ENCODE measurements at places on chromosomes 6 and 20.

GRCh38 chr6:81605526-81605925, 147.0 kb downstream of the TENT5A start:
- DNase-seq, result no peak

GRCh38 chr6:32887616-32888015, 33.6 kb downstream of the PSMB9 start:
- no peak for DNase-seq

- no peak for DNase-seq
Measured at GRCh38 chr6:108163644-108164542, 1.9 kb upstream of the NR2E1 start.

- DNase-seq, result no peak
Measured at GRCh38 chr6:45592991-45593390, 215.3 kb upstream of the SUPT3H start.

DNA sequence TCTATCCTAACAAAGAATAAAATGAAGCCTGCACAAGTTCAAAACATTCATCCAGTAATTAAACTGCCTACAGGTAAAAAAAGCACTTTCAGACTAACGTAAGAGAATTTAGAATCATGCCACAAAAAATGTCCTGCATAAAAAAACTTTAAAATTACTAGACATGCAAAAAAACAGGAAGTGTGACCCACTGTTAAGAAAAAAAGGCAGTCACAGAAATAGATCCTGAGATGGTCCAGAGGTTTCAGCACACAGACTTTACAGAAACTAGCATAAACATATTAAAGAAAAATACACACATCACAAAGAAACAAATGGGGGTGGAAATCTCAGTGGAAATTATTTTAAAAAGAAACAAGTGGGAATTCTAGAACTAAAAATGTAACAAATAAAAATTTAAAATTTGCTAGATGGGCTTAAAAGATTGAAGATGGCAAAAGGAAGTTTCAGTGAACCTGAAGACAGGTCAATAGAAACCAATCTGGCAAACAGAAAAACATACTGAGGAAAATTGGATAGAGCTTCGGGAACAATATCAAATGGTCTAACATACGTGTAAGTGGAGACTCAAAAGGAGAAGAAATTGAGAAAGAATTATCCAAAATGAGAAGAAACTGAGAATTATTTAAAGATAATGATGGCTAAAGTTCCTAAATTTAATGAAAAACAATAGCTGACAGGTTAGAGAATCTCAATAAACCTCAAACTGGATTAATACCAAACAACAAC, 3.4 kb upstream of the ZNF133 start:
- no peak for DNase-seq

GRCh38 chr20:58634521-58635278, 16.4 kb upstream of the STX16 start:
- no peak for DNase-seq

- DNase-seq, result no peak
Measured at GRCh38 chr6:20655317-20655716, 121.1 kb downstream of the CDKAL1 start.

- no peak for DNase-seq
Measured at GRCh38 chr20:34318609-34319443, 15.7 kb upstream of the AHCY start.
